Neural crest cell (in vitro differentiated cells): ENCODE measurements at places on chromosomes 11 and 22. TPM values are rescaled to one million over a fixed set of nuclear protein-coding genes. Genes with fewer than 3 reads are reported as not detected.

The DSCAML1 gene
- total RNA-seq, result 0.09 and 0.25 TPM in 2 replicates

The MS4A6A gene
- total RNA-seq, result not detected in 2 replicates

- no peak for DNase-seq
Observed at GRCh38 chr22:36758792-36759271, 17.1 kb downstream of the IFT27 start.

DNA sequence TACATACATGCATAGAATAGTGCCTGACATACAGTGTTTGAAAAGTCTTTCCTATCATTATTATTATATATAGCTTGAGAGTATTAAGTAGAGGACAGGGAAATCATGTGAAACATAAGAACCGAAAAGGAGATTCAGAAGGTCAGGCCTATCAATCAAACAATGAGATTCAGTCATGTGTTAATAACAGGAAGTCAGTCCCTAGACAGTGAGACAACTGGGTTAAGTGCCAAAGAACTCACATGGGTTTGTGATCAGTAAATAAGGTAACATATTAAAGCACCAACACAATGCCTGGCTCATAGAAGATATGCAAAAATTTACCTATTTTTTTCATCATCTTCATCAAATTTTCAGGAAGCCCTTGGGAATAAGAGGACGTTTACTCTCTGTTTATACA lies 174.3 kb upstream of the FAT3 start:
- no peak for DNase-seq

The ZNF214 gene
- total RNA-seq, result 6.5 and 7.3 TPM in 2 replicates

The HMOX1 gene
- 2.2 and 2.4 TPM in 2 replicates for total RNA-seq

GRCh38 chr11:102393272-102393730 lies 46.3 kb downstream of the BIRC2 start:
- no peak for DNase-seq

DNA sequence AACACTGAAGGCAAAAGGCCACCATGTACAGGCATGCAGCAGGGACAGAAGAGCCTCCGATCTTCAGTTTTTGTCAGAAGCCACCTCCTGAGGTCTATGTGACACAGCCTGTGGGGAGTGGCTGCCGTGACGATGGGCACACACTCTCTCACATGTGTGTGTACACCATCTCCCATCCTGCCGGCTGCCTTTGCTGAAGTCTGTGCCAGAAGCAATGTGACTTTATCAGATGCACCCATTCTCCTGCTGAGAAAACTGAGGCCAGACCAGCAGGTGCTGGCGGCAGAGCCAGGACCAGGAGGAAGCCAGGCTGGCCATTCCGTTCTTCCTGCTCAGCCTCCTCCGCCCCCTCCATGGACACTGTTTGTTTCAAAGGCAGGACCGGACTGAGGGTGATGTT lies 16.7 kb downstream of the SHANK2 start:
- DNase-seq, result no peak

The GLYAT gene
- not detected in 2 replicates for total RNA-seq

DNA sequence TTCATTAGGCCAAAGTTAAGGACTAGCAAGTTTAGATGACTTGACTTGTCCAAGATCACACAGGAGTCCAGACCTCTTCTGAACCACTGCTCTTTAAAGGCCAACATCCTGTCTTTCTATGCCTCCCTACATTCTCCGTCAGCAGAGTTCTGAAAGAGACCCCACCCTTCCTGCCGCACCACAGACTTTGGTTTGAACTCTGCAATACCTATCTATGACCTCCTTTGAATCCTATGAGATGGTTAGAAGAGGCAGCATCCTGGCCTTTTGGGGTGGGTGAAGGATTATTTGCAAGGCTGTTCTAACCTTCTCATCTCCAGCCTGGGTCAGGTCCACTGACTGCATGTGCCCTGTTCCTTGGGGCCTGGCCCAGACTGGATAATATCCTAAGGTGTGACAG lies 4.3 kb upstream of the RRM1 start:
- no peak for DNase-seq

DNA sequence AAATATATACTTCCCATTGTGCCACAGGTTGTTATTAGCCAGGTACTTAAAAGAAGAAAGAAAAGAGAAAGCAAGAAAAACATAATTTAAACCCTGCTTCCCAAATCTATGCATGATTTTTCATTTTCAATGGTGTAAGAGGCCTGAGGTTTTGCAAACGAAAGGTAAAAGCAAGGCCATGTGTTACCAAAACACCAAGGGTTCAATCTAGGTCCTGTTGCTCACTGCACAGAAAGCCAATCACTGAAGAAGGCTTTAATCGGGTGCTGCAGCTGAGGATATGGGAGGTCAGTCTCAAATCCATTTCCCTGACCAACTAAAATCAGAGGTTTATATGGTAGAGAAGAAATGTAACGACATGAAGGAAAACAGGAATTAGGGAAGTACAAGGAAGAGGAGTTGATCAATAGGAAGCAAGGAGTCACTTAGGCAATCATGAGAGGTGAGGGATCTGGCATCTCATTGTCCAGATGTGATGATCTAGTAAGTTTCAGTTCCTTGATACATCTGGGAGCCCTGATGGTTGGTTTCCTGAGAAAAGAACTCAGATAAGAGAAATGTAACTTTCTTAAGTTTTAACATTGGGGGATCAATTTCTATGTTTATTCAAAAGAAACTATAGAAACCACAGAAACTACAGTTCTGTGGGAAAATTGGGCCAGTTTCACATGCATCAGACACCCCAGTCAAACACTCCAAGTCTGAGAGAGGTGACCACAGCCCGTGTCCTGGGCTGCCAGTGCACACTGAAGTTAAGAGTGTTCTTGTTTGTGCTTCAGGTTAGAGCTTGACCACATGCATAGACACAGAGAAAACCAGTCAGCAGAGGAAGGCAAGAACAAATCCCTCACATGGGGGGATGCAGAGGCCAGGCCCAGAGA lies 18.1 kb upstream of the DKK3 start:
- DNase-seq, result no peak

- DNase-seq, result no peak
Observed at GRCh38 chr11:6360183-6360582, 30.1 kb upstream of the SMPD1 start.

The SCGB1C1 gene
- not detected in 2 replicates for total RNA-seq

The RTN4RL2 gene
- total RNA-seq, result 2.4 and 3.4 TPM in 2 replicates

- peak; percentile 16 for DNase-seq
Observed at GRCh38 chr11:36492724-36493304, 17.3 kb downstream of the TRAF6 start.

DNA sequence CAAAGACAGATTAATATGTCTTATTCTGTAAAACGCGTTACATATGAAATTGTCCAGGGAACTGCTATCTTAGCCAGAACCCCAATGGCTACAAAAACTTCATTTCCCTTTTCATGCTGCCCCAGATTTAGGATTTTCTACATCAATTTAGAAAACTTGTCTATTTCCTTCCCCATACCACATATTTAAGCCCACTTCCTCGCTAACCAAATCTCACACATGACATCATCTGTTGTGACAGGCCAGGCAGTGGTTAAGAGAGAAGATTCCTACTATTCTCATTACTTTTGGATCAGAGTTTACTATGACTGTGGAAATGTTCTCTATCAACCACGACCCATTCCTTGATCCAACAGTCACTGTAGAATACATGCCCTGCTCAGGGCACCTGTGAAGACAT lies 15.9 kb downstream of the CCDC82 start:
- DNase-seq, result no peak

GRCh38 chr11:72577271-72577721 lies 96.9 kb downstream of the PDE2A start:
- DNase-seq, result no peak

GRCh38 chr11:105598371-105598770 lies 11.5 kb upstream of the GRIA4 start:
- DNase-seq, result no peak

GRCh38 chr11:20474882-20475517 lies 87.5 kb downstream of the PRMT3 start:
- DNase-seq, result no peak

The EPS8L2 gene
- 2.6 and 3.9 TPM in 2 replicates for total RNA-seq

GRCh38 chr22:22161924-22162851 lies 82.4 kb upstream of the VPREB1 start:
- DNase-seq, result no peak

DNA sequence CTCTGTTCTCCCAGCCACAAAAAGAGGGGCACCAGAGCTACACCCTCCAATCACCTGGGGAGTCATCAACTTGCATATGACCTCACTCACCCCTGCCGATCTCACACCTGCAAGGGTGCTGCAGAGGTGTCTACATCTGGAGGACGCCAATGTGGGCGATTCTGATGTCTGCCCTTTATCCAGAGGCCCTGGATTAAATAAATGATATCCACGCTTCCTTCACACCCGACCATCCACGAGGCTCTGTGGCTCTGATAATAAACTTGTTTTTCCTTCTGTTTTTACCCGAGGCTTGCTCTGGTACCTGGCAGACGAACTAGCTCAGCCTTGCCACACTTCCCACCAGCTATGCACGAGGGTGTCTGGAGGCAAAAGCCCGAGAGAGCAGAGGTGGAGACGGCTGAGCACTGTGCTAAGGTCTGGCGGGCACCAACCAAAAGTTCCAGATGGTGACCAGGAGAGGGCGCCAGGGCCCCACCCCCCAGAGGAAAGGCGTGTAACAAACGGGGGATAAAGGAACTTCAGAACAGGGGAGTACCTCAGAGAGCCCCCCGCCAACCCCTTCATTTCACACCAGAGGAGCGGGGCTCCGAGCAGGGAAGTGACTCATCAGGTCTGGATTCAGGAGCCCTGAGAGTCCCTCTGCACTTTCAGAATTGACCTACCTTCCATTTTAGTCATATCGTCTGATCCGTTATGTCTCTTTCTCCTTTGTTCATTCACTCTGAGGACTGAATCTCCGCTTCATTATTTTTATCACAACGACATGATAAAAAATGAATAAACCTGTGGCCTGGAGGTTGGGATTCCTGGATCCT lies 13.5 kb downstream of the SCN3B start:
- peak; percentile 52 for DNase-seq

DNA sequence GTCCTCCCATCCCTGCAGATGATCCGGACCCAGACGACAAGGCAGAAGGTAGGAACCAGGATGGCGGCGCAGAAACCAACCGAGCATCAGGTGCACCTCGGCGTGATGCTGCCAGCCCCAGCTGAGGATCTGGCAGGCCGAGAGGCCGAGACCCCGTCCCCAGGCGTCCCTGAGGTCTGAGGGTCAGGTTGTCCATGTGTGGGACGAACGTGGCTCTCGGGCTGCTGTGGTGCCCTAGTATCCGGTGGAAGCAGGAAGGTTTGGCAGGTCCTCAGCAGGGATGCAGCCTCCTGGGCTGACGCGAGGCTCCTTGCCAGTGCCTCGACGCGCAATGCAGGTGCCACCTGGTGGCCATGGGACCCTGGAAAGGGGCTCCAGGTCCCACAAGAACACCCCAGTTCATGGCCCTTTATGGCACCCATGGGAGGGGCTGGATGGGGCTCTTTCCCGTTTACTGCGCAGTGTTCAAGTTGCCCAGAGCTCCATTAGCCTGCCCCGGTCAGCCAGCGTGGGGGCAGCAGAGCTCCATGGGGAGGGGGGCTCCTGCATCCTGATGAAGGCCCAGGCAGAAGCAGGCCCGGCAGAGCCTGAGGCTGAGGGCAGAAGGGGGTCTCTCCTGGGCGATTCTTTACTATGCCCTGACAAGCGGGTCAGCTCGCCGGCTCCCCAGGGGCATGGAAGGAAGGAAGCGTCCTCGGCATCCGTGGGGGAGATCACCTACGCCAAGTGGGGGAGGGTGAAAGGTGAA lies 129.9 kb downstream of the CTTN start:
- no peak for DNase-seq

DNA sequence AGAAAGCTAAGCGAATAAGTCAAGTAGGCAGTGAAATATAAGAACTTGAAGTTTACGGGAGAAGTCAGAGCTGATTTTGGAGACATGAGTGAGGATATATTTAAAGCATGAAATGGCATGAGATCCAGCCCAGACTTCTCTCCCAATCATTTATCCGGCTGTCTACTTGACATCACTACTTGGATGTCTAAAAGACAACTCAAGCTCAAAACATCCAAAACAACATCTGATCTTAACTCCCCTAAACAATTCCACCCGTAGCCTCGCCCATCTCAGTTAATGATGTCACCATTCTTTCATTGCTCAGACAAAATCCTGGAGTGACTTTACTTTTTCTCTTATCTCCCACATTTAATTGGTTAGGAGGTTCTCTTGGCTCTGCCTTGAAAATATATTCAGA lies 44.5 kb downstream of the WEE1 start:
- no peak for DNase-seq

The TRIM49 gene
- not detected in 2 replicates for total RNA-seq

- DNase-seq, result no peak
Observed at GRCh38 chr22:37284805-37285355, 2.6 kb downstream of the CYTH4 start.

GRCh38 chr11:86737737-86738136 lies 62.6 kb upstream of the PRSS23 start:
- no peak for DNase-seq

DNA sequence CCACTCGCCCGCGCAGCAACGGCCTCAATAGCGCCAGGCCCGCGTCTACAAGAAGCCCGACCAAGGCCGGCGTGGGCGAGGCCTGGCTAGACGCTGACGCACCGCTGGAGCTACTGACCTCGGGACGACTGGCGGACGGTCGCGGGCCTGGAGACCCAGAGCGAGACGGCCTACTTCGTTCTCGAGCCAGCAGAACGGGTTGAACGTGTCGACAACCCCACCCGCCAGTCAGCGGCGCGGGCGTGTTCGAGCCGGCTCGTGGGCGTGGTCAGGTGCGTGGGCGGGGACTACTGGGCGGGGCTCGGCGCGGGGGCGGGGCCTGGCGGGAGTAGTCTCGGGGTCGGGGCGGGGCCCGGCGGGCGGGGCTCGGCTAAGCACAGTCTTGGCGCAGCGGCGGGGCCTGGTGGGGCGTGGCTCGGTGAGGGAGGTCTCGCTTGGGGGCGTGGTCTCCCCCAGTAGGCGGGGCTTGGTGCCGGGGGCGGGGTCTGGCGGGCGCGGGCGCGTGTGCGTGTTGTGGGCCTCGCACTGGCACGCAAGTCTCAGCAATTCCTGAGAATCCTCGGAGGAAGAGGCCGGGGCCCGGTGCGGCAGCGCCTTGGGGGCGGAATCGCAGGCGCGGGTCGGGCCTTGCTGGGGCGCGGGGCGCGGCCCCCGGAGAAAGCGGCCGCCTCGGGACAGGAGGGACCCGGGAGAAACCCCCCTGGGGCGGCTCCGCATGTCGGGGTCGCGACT lies at the start of gene RNH1:
Gene RNH1 (minus strand): TSS at position 248 of the 732 bp plus-strand sequence. CDS start 5,080 bp downstream, outside the sequence.
- peak; percentile 99 for DNase-seq

DNA sequence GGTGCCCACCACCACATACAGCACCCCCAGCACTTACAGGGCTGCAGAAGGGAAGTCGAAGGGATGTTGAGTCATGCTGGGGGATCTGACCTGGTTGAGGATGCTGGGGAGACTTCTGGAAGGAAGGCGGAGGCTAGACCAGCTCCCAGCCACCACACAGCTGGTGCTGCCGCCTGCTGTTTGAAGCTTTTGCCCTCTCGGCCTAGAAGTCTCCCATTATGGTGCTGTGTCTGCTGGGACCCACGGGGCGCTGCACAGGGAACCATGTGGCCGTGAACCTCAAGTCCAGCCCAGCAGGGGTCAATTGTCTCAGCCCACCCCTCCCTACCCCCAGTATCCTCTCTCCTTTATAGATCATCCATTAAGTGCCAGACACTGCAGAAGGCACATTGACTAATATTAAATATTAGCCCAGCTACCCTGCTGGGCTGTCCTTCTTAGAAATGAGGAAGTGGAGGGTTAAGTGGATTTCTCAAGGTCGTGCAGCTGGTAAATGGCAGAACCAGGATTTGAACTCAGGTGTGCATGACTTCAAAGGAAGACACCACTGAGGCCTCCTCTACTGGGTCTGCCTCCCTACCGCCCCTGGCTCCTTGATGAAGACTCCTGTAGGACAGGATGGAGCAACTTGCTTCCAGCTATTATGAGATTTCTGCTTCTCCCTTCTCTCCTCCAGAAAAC lies 49.7 kb downstream of the CYTH4 start:
- DNase-seq, result no peak

The CD248 gene
- 4.2 and 4.8 TPM in 2 replicates for total RNA-seq

The ANGPTL5 gene
- not detected in 2 replicates for total RNA-seq
